Activated CD8-positive, alpha-beta T cell treated with anti-CD3 and anti-CD28 coated beads for 36 hours (primary cell): ENCODE measurements at places on chromosomes 1 and 21. TPM values are rescaled to one million over a fixed set of nuclear protein-coding genes. Genes with fewer than 3 reads are reported as not detected.

Gene CHRNB2
- not detected for total RNA-seq

- H3K27ac ChIP-seq = no peak overlapping the region
- peaks cover 14% of the 10 kb centered on the region for H3K36me3 ChIP-seq
Observed at GRCh38 chr1:117616967-117617366, 11.1 kb downstream of the TENT5C start.

DNA sequence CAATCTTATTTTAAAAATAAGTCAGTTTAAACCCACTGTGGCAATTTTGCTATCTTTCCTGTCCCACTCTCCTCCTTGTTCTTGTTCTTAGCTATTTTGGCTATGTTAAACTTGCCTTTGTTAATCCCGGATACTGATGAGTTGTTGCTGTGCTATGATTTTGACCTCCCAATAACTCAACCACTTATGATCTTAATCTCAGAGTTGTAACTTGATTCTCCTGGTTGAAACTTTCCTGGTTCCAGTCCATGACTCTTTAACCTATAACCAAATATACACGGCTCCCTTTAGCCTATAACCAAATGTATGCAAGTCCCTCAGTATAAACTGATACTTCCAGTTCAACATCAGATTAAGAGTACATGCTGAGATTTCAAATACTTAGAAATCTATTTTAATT lies 15.6 kb upstream of the ACADM start:
- H3K27me3 ChIP-seq = peaks cover 12% of the 10 kb centered on the region
- H3K27ac ChIP-seq = no peak overlapping the region
- H3K4me3 ChIP-seq = no peak overlapping the region
- no peaks in the 10 kb centered on the region for H3K36me3 ChIP-seq
- no peaks in the 10 kb centered on the region for H3K4me1 ChIP-seq
- no peak for DNase-seq

- DNase-seq = no peak
- H3K27ac ChIP-seq = no peak overlapping the region
- H3K4me3 ChIP-seq = no peak overlapping the region
- H3K27me3 ChIP-seq = peaks cover 21% of the 10 kb centered on the region
- no peaks in the 10 kb centered on the region for H3K36me3 ChIP-seq
- H3K4me1 ChIP-seq = no peaks in the 10 kb centered on the region
Observed at GRCh38 chr1:36775716-36776115, 258.6 kb downstream of the GRIK3 start.

Gene BSND
- total RNA-seq = not detected
